ENCODE measurements at places on chromosomes 1 and 21.

DNA sequence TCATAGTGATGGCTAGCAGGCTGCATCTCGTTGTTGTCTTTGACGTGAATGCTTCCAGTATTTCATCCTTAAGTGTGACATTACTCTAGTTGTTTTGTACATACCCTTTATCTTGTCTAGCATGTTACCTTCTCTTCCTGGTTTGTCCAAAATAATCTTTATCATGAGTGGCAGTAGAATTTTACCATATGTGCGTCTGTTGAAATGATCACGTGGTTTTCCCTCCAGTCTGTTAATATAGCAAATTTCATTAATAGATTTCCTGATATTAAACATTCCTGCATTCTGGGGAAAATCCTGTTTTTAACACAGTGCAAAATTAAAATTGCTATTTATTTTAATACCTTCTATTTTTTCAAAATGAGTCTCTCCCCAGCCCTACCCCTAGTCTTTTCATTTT lies 15.6 kb downstream of the ADARB1 start:
- DNase-seq, result no peak

DNA sequence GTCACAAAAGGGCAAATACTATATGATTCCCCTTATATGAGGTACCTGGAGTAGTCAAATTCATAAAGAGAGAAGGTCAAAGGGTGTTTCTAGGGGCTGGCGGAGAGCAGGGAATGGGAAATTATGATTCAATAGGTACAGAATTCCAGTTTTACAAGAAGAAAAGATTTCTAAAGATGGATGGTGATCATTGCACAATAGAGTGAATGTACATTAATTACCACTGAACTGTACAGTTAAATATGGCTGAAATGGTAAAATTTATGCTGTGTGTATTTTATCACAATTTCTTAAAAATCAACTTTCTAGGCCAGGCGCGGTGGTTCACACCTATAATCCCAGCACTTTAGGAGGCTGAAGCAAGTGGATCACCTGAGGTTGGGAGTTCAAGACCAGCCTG lies 18.1 kb upstream of the TMEM81 start:
- no peak for DNase-seq

DNA sequence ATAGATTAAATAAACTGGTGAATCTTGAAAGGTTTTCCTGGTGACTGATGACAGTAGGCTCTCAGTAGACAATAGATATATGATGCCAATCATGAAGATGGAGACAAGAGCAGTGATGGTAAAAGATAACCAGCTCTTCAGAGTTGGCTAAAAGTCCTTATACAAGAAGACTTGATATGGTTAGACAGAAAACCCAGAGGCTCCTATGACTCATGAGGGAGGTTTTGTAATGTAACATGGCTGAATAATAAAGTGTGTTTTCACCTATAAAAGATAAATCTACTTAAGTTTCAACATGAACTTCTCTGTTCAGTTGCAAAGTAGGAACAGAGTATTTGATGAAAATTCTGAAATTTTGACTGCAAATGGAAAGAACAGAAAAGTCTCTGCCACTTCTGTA lies 12.7 kb upstream of the CRNN start:
- no peak for DNase-seq

- DNase-seq, result peak; percentile 1
These were observed 123.9 kb downstream of the PTBP2 start for GRCh38 chr1:96845464-96845863.

DNA sequence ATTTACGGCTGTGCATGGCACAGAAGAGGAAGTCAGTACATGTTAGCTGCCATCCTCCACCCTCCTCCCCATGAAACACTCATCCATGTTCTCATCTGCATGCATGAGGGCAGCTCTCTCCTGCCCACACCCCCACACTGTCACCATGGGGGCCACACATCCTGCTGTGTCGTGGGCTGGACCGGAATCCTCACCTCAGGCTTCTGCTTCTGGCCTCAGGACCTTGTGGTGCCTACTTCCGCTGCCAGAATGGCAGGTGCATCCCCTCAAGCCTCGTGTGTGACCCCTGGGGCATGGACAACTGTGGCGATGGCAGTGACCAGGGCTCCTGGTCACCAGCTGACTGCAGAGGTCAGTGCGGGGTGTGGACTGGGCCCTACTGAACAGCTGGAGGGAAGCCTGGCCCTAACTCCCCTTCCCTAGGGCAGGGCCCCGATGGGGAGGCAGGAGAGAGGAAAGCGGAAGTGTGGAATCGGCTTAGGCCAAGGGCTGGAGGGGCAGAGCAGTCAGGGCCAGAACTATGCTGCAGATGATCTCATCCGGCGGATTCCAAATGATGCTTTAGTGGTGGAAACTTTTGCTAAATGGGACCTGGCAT lies 3.8 kb downstream of the LDLRAD2 start:
- DNase-seq, result no peak

DNA sequence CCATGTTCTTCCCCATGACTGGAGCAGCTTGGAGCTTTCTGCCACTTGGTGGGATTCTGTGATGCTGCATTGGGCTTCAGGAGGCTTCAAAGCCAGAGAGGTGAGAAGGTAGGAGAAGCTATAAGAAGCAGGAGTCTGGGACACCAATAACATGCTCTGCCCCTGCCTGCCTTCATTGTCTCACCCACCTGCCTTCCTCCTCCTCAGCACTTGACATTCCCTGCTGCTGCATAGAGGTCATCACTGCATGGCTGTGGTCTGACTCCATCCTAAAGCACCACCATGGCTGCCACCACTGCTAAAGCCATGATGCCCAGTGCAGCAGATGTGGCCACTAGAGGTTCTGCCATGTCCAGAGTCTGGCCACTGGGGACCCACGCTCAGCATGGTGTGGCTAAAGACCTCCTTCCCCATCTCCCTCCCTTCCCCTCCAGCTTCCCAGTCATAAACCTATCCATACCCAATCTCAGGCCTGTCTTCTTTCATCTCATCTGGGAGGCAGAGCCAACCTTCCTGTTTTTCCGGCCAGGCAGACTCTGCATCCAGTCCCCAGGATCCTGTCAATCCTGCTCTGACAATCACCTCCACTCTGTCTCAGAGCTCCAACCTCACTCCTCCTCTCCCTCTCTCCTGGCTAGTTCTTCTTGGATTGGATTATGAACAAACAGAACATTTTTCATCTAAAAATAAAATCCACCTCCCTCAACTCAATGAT lies 285.1 kb upstream of the POU3F1 start:
- DNase-seq, result no peak

GRCh38 chr1:232986527-232986922 lies 36.1 kb downstream of the NTPCR start:
- DNase-seq, result no peak

GRCh38 chr1:101262630-101263348 lies 26.0 kb downstream of the S1PR1 start:
- no peak for DNase-seq

- no peak for DNase-seq
These were observed 67.6 kb upstream of the ST6GALNAC5 start for GRCh38 chr1:76799700-76800099.

- DNase-seq, result no peak
These were observed 866 bp upstream of the WNT2B start for GRCh38 chr1:112507921-112508277.

DNA sequence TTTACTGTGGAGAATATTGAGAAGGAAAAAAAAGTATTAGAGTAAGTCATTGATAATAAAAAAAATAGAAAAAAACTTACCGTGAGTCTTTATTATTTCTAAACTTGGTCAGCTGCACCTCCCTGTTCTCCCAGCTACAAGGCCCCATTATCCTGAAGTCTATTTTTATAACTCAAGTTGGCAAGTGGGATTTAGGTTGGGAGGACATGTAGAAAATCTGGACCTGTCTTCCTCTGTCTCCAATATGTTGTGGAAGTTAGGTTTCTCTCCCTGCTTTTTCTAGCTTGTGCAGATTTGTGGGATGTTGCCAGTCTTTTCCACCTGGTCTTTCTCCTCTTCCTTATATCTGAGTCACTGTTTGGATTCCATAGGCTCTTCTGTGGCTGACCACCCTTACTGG lies 361.4 kb downstream of the HLX start:
- DNase-seq, result no peak

DNA sequence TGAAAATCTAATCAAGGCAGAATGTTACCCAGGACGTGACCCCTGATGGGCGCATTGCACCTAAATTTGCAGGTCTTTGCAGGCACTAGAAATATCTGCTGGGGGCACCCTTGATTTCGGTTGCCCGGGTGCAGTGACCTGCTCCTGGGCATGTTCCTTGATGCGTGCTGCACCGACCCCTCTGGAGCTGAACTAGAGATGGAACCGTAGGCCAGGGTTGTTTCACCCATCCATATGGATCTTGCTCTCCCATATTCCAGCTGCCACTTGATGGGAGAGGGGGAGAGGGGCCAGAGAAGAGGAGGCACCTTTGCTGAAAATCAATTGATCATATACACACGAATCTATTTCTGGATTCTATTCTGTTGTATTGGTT lies 8.4 kb upstream of the COL18A1 start:
- no peak for DNase-seq

DNA sequence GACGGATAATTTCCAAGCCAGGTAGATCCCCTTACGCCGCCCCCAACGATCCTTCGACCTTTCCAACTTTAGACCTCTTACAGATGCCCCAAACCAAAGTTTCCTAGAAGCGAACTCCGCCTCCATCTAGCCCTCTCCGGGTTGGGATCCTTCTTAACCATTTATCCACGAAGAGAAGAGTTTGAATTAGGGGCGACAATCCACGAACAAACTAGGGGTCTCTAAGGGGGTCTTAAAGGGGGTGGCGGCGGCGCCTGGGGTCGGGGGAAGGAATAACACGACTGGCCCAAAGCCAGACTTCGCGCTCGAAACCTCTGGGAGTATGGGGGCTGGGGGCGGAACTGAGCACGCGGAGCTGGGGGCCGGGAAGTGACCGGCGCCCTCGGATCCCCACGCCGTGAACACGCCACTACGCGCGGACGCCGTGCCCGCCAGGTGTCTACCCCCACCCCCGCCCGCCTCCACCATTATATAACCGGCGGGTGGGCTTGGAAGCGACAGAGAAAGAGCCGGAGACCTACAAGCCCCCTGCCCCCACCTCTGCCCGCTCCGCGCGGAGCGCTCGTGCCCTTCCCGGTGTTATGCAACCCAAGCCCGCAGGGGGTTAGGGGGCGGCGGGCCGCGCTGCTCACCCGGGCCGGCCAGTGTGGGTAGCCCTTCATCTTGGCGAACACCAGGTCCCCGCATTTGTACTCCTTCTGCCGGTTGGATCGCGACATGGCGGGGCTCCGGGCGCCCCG lies 594 bp downstream of the HDGF start:
- DNase-seq, result no peak
